ENCODE measurements at places on chromosomes 5 and 9.

GRCh38 chr9:2311920-2312319 lies 296.8 kb downstream of the SMARCA2 start:
- no peak for DNase-seq

GRCh38 chr9:107137495-107138202 lies 145.4 kb upstream of the RAD23B start:
- no peak for DNase-seq

- no peak for DNase-seq
Observed at GRCh38 chr5:151676314-151676712, 10.4 kb downstream of the SPARC start.

- no peak for DNase-seq
Observed at GRCh38 chr5:133782736-133783135, 170.4 kb upstream of the FSTL4 start.

- no peak for DNase-seq
Observed at GRCh38 chr9:130226112-130226511, 39.4 kb upstream of the HMCN2 start.

- no peak for DNase-seq
Observed at GRCh38 chr5:85000671-85001070, 616.0 kb upstream of the EDIL3 start.

GRCh38 chr9:70883963-70884793 lies 237.2 kb downstream of the TRPM3 start:
- no peak for DNase-seq

DNA sequence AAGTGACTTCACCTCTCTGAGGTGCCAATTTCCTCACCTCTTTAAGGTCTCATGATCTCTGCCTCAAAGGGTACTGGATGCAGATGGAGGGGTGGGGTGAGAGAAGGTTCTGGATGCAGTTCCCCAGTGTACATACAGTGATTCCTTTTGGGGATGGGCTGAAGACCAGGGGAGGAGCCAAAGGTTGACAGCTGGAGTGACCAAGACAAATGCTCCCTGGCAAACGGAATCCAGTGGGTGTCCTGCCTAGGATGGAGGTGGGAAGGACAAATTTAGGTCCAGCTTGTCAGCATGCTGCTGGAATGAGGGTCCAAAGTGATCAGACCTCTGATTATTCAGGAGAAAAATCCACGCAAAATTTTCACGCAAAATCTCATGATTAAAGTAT lies 7.3 kb upstream of the LMX1B start:
- no peak for DNase-seq

- DNase-seq: no peak
Observed at GRCh38 chr5:133364936-133365707, 247.2 kb downstream of the FSTL4 start.

DNA sequence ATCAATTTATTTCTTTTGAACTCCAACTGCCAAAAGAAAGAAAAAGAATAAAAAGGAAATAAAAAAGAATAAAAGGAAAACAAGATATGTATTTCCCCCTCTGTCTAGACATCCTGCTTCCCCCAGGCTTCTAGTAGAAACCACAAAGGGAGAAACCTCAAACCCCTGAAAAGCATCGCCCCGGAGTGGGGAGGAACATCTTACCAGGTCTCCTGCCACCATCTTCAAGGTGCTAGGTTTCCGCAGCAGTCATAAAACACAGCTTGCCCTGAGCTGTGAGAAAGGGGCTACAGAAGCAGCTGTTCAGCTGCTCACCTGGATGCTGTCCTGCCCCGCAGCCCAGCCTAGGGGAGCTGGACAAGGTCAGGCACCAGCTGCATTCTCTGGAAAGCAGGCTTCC lies 487.7 kb downstream of the GADD45G start:
- DNase-seq: no peak

GRCh38 chr5:417301-418161 lies 25.4 kb upstream of the EXOC3 start:
- no peak for DNase-seq

DNA sequence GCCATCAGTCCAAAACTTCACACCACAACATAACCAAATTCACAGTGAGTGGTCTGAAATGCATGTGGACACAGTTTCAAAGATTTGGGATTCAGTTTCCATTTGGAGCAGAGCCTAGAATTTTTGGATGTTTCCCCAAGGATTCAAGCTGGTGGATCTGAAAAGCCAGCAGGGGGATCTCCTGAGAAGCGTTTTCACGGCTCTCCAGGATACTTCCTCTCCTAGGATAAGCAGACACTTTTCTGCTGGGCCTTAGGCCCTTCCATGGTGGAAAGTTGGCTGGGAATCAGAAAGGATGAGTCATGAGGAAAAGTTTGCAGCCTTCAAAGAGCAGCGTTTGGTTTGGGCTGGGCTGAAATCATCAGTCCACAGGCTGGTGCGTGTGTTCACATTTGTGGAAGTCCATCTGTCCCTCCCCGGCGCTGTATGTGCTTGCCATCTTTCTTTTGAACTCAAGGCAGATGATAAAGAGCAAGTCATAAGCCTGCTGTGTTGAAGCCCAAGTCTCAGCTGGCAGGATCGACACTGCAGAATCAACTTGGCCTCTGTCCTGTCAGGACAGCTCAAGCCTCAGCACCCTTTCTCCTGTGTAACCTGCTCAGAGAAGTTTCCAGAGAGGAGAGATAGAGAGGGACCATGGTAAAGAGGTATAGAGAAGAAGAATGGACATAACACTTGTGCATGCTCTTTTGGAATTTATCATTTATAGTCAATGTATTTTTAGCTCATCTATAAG lies 152.6 kb upstream of the MSX2 start:
- DNase-seq: no peak

DNA sequence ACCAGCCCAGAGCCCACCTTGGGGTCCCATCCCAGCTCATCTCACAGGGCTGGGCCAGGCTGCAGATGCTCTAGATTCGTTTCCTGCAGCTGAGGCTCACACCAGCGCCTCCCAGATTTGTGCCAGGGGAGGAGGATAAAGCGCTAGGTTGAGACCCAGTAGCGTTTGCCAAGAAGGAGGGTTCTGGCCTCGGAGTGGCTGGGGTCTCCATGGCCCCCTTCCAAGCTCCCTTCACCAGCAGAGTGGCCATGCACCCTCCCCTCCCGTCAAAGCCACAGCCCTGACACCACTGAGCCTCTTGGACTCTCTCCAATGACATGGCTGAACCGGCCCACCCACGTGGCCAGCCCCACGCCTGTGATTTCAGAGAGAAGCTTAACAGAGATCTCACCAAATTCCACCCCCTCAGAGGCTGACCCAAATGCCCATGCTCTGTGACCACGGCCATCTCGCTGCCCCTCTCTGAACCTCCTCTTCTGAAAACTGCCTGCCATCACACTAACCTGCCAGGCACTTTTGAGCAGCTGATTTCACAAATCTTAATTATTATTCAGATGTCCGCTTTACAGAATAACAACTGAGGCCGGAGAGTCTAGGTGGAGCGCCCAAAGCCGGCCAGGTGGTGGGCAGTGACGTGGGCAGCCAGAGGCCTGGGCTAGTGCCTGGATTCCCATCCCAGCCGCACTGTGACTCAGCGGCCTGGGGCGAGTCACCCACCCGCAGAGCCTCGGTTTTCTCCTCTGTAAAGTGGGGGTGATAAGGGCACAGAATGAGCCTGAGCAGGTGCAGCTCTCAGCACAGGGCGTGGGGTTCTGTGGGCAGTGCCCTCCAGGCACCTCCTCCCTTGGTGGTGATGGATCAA lies 155.7 kb downstream of the C9orf50 start:
- DNase-seq: no peak

DNA sequence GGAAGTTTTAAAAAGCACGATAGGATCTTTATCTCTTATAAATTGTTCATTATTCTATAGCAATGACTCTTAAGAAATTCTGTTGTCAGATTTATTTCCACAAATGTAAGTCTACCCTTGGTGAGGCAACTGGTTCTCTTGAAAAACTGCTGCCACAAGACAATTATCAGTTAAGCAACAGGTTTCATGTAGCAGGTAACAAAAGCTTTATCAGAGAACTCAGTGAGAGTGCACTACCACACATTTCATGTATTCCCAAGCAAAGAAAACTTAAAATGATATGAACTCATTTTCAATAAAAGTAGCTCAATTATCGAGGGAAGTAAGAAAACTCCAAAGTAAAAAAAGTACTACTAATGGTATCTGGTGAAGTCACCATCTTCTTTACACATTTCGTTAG lies 9.4 kb downstream of the NR6A1 start:
- no peak for DNase-seq

DNA sequence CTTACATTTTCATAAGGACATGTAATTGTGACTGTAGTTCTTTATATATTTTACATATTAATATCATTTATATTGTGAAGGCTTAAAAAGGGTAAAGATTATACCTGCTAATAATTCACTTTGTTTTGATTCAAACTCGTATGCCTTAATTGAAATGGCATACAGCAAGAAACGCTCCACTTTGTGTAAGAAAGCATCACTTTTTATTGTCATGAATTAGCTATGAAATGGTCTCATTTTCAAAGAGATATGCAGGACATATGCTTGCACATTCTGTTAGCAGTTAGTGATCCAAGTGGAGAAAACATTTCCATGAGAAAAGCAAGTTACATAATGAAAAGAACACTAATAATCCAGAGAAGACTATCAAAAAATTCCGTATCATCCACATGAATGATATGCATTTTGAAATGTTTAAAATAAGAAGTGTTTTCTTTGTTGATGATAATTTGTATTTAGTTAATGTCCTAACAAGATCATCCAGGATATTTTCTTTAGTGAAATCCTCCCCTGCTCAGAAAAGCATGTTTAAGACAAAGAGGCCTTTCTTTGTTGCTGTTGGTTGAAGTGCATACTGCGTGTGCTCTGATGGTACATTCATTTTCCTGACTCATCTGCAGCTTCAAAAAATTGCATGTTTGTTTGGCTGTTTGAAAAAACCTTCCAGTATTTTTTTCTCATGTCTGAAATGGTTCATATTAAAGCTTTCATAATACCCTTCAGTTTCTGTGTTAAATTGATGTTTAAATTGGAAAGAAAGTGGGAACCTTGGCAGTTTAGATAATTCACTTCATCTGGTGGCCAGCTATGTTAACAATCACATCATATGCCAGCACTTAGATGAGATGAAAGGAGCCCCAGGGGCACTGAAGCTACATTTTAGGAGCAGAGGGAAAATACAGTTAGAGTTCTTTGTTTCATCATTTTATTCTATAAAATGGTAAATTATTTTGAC lies 242.2 kb downstream of the CSNK1G3 start:
- DNase-seq: no peak

GRCh38 chr5:148922606-148923005 lies 96.2 kb downstream of the ADRB2 start:
- DNase-seq: no peak

- no peak for DNase-seq
Observed at GRCh38 chr9:71766663-71767062, 1.6 kb downstream of the CEMIP2 start.

- no peak for DNase-seq
Observed at GRCh38 chr9:130023994-130024596, 18.9 kb downstream of the FNBP1 start.

DNA sequence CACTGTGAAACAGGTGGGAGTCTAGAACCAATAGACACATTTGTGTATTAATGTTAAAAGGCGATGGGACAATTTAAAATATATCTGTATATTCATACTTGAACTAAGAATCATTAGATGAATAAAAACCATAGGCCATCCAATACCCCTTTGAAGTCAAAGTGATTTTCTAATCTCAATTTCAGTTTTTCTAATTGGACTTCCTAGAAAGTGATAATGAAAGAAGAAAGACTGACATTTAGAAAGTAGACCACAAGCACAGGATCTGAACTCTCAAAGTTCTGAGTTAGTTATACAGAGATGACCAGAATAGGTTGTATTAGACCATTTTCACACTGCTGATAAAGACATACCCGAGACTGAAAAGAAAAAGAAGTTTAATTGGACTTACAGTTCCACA lies 412.8 kb upstream of the PIK3R1 start:
- DNase-seq: no peak

- DNase-seq: no peak
Observed at GRCh38 chr9:1008216-1008615, 31.8 kb downstream of the DMRT3 start.

- no peak for DNase-seq
Observed at GRCh38 chr5:122063836-122064235, 14.2 kb downstream of the LOX start.

DNA sequence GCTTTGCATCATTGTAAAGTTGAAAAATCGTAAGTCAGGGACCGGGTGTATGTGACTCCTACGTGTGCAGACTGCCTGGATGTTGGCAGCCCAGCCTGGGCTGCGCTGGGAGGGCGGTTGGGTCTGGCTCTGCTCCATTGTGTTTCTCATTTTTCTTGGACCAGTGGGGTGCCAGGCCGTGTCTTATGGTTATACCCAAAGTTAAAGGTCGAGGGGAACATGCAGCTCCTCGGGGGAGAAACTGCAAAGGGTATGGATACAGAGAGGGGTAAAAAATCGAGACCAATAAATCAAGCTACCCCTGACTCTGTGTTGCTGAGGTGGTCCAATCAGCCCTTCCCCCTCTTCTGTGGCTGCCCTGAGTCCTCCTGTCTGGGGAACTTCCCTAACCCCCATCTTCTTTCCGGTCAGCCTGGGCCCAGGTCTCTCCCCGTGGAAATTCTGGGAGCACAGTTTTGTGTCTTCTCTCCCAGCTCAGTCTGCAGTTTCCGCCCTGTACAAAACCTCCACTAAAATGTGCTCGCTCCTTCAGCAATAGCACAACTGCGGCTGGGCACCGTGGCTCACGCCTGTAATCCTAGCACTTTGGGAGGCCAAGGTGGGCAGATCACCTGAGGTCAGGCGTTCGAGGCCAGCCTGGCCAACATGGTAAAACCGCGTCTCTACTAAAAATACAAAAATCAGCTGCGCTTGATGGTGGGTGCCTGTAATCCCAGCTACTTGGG lies 34.1 kb upstream of the UNC5A start:
- DNase-seq: no peak

DNA sequence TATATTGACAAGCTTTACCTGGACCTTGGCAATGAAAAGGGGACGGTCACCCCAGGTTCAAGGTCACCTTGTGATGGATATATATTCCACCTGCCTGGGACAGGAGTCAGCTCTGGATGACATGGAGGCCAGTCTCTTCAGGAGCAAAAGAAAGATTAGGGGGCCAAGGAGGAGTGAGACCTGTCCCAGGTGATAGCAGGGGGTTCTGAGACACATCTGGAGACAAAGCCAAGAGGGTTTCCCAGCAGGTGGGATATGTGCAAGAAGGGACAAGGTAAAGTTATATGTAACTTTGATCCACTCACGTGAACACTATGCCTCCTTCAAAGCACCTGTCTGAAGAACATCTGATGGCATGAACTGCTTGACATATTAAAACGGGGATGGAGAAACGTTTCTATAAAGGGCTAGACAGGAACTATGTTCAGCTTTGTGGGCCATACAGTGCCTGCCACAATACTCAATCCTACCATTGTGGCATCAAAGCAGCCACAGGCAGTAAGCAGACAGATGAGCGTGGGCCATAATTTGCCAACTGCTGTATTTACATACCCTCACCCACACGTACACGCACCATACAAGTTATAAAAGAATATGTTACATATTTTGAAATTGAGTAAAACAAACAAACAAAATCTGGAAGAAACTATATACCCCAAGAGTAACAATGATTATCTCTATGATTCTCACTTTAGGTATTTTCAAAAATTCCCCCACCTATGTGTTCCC lies 62.9 kb upstream of the ZNF622 start:
- DNase-seq: no peak

All from stimulated activated CD4-positive, alpha-beta T cell treated with anti-CD3 and anti-CD28 coated beads, Interleukin-1b, Interleukin-23, amount 100 ng/mL, for 1 hour (primary cell).